ENCODE measurements at places on chromosomes 7 and 10. TPM values are rescaled to one million over a fixed set of nuclear protein-coding genes. Genes with fewer than 3 reads are reported as not detected.

The ZNF425 gene
- total RNA-seq: 4.7 TPM

The NPFFR1 gene
- not detected for total RNA-seq

The PLAU gene
- 37.8 TPM for total RNA-seq

The TBX20 gene
- total RNA-seq: not detected

The HOGA1 gene
- total RNA-seq: 7.3 TPM

The LRRC4 gene
- total RNA-seq: 0.41 TPM

The LRIT1 gene
- not detected for total RNA-seq

The CTTNBP2 gene
- 13.1 TPM for total RNA-seq

The ATP5F1C gene
- 330 TPM for total RNA-seq

The ZNF467 gene
- total RNA-seq: 4.2 TPM
